T-cell (primary cell): ENCODE measurements at places on chromosomes 3 and 15.

DNA sequence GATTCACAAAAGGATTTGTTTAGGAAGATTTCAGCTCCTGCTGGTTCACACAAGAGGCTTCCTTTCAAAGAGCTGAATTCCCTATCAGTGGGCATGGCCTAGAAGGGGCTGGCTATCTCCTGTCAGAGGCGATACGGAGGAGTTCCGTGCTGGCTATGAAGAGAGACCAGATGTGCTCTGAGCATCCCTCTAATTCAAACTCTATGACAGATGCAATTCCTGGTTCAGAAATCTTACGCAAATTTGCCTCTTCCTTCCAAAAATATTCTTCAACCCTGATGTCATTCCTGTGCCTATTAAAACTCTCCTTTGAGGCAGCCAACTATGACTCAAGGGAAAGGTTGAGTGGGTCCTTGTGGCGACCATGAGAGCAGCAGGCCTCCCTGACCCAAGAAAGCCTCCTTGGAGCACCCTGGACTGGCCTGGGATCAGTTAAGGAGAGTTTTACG lies 139.3 kb upstream of the HES1 start:
- no peaks in the 10 kb centered on the region for H3K27me3 ChIP-seq
- no peaks in the 10 kb centered on the region for H3K36me3 ChIP-seq
- DNase-seq = no peak

GRCh38 chr3:172982736-172983364 lies 158.2 kb downstream of the SPATA16 start:
- no peaks in the 10 kb centered on the region for H3K36me3 ChIP-seq
- DNase-seq = no peak
- H3K4me3 ChIP-seq = no peak overlapping the region
- H3K4me1 ChIP-seq = no peaks in the 10 kb centered on the region
- H3K27me3 ChIP-seq = no peaks in the 10 kb centered on the region

GRCh38 chr3:72811571-72811970 lies 36.7 kb downstream of the SHQ1 start:
- H3K27ac ChIP-seq = no peak overlapping the region
- H3K36me3 ChIP-seq = peaks cover 3% of the 10 kb centered on the region
- H3K4me3 ChIP-seq = no peak overlapping the region
- H3K27me3 ChIP-seq = no peaks in the 10 kb centered on the region
- no peaks in the 10 kb centered on the region for H3K4me1 ChIP-seq
- no peak for DNase-seq

- H3K27me3 ChIP-seq = peaks cover 14% of the 10 kb centered on the region
- H3K4me3 ChIP-seq = no peak overlapping the region
- H3K4me1 ChIP-seq = no peaks in the 10 kb centered on the region
- no peak for DNase-seq
Observed at GRCh38 chr15:68349151-68349550, 71.6 kb downstream of the FEM1B start.
